Renal cortical epithelial cell (primary cell): ENCODE measurements at places on chromosomes 16 and 17. TPM values are rescaled to one million over a fixed set of nuclear protein-coding genes. Genes with fewer than 3 reads are reported as not detected.

The CNTD1 gene
- 0.05 TPM in 1 of 2 replicates, not detected in the other for total RNA-seq

The HS3ST3A1 gene
- total RNA-seq, result 5.7 and 8.6 TPM in 2 replicates

The ZSCAN10 gene
- not detected in 2 replicates for total RNA-seq

The EXOC7 gene
- 74.1 and 116 TPM in 2 replicates for total RNA-seq

The MFAP4 gene
- total RNA-seq, result 0.15 TPM in 1 of 2 replicates, not detected in the other

The NUPR1 gene
- total RNA-seq, result 1.4 and 3.0 TPM in 2 replicates

The CCDC200 gene
- not detected in 2 replicates for total RNA-seq

The PERCC1 gene
- not detected in 2 replicates for total RNA-seq

The TMIGD1 gene
- total RNA-seq, result not detected in 2 replicates

The CCDC43 gene
- 31.8 and 51.2 TPM in 2 replicates for total RNA-seq

The TAF15 gene
- total RNA-seq, result 36.8 and 142 TPM in 2 replicates

DNA sequence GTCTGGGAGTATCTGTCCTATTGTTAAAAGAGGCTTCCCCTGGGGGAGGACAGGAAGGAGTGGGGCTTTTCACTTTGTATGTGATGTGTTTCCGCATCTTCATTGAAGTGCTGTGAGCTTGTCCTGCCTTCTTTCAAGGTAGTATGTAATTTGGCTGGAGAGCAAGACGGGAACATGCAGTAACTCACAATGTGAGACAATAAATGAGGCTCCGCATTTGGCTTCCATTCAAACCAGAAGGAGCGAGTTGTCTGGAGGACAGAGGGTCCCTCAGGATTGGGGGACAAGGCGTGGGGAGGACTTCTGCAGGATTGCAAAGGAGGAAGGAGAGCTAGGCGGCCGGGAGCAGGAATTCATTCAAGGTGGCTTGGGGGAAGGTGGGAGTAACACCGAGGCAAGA is 203.5 kb downstream of the RBFOX3 start:
- DNase-seq, result no peak

- peak; percentile 60 for DNase-seq
Observed at GRCh38 chr16:75502916-75503605, 7.8 kb upstream of the CHST6 start.

DNA sequence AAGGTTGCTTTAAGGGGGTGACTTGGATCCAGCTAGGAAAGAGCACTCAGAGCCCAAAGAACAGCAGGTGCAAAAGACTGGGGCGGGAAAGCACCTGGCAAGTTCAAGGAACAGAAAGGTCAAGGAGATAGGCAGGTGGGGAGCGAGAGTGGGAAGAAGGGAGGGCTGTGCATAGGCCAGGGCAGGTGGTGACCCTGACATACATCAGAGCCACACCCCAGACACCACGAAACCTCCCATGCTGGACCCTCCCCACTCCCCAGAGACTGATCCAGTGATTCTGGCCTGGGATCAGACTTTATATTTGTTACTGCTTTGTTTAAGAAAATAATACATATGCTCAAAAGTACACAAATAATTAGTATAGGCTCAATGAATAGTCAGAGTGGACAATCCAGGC is 48.5 kb upstream of the RBFOX3 start:
- DNase-seq, result no peak

DNA sequence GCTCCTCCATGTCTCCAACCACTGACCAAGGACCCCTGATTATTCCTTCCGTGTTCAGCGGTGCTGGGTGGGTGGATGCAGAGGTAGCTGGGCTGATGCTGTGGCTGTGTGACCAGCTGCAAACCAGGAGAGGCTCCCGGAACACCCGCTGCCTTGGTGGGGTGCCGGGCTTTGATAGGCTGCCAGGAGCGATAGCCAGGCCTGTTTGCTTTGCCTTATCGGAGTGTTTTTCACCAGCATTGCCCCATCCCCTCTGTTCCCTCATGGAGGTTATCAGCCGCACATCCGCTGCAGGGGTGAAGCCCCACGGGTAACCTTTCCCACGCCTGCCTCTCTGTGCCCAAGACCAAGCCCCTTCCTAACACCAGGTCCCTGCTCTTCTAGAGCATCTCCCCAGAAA is 354.3 kb downstream of the C16orf95 start:
- DNase-seq, result no peak

DNA sequence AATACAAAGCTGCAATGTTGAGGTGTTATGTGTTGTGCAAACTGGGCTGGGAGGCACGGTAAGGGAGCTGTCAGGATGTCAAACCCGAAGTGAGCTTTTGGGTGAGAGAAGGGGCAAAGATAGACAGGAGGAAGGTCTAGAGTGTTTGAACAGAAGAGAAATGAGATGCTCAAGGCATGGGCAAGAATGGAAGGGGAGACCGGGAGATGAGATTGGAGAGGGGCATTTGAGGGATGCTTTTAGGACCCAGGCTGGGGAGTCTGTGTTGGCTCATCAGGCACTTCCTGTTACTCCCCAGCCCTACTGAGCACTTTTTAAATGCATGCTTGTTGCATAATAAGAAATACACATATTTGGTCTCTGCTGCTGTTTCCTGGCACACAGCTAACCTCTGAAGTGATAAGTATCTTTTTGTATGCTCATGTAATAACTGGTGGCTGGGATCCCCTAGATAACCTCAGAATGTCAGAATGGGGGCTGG is 13.7 kb downstream of the UNC45B start:
- no peak for DNase-seq

- no peak for DNase-seq
Observed at GRCh38 chr16:30137897-30138296, 14.9 kb upstream of the MAPK3 start.

GRCh38 chr17:56679115-56679776 is 85.7 kb downstream of the NOG start:
- DNase-seq, result peak; percentile 48

- no peak for DNase-seq
Observed at GRCh38 chr17:21535686-21536375, 156.5 kb upstream of the KCNJ18 start.

GRCh38 chr16:7086822-7087616 is 245.6 kb upstream of the RBFOX1 start:
- no peak for DNase-seq

- DNase-seq, result no peak
Observed at GRCh38 chr17:55413825-55414489, 7.7 kb downstream of the MMD start.

DNA sequence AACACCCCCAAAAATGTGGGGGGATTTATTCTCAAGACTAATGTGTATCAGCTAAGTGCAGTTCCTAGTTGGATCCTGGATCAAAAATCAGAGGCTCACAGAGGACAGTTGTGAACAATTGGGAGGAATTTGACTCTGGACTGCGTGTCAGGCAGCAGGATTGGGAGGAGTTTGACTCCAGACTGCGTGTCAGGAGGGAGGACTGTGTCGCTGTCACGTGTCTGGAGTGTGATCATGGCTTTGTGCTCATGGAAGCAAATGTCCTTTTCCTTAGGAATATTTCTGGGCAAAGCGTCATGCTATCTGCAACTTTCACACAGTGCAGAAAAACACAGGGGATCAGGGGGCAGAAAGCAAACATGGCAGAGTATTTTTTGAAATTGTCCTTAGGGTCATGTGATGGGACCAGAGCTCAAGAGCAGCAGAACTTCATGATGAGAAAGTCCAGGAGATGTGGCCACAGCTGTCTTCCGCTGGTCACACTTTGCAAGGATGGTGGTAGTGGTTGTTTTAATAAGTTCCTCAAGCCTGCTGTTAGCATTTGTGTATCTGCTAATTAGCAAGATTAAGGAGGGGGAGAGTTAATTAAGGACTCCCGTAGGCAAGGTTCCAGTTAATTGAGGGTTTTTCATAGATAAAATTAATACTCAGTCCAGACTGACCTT is 122.0 kb upstream of the CHMP6 start:
- no peak for DNase-seq

- no peak for DNase-seq
Observed at GRCh38 chr16:2979669-2980226, 498 bp downstream of the PKMYT1 start.

GRCh38 chr17:72613806-72614292 is 478.6 kb downstream of the SLC39A11 start:
- DNase-seq, result peak; percentile 88

- DNase-seq, result peak; percentile 14
Observed at GRCh38 chr16:31215287-31216162, 1.4 kb downstream of the PYDC1 start.

DNA sequence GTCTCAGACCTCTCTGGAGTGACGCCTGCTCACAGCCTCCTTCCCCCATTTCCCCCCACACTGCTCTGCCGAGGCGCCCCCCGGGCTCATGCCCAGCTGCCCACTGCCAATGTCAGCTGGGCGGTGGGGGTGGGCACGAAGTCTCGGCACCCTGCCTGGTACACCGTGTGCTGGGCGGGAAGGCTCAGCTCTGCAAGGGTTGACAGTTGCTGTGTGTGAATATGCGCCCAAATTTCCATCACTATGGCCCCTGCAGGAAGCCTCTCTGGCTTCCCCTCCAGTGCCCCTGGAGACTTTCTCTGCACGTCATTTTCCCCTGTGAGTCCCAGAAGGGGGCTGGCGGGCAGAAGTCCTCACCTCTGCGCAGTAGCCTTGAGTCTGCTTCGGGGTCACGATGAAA is 11.6 kb upstream of the CAMKK1 start:
- DNase-seq, result no peak

- DNase-seq, result no peak
Observed at GRCh38 chr17:77717941-77718668, 240.4 kb upstream of the TNRC6C start.

GRCh38 chr16:80569440-80570105 is 28.8 kb downstream of the DYNLRB2 start:
- DNase-seq, result peak; percentile 46

DNA sequence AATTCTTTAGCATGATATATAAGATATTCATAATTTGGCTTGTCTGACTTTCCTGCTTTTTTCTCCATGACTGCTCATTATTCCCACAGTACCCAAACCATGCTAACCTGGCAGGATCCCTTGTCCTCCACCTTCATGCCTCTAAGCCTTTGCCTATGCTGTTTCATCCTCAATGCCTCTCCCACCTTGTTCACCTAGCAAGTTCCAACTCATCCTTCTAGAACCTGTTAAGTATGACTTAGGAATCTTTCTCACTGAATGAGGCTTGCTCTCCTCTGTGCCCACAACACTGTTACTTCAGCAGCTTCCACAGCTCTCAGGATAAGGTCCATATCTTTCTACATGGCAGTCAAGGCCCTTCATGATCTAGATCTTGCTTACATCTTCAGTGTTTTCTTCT is 34.0 kb downstream of the CA10 start:
- DNase-seq, result no peak

- DNase-seq, result no peak
Observed at GRCh38 chr17:34798581-34798980, 162.7 kb downstream of the CCT6B start.

DNA sequence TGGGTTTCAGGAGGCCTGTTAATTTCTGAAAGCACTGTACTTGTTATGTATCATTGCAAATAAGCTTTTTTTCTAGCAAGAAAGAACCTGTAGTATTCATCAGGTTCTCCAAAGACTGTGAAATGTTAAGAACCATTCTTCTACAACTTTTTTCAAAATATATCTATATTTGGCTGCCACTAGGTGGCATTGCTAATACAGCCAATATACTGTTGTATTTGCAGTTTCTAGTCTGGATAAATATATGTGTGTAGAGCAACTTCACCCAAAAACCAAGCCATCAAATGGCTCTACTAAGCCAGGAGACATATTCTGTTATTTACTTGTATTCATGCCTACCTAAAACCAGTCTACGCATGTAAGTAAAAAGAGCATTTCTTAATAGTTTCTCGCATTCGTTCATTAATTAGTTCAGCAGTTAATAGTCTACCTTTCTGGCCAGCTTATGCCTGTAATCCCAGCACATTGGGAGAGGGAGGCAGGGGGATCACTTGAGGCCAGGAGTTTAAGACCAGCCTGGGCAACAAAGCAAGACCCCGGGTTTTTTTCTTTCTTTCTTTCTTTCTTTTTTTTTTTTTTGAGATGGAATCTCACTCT is 39.5 kb downstream of the VMP1 start:
- DNase-seq, result peak; percentile 75
